Forelimb muscle (tissue), 1 donor: ENCODE measurements at places on chromosomes 13 and 19. TPM values are rescaled to one million over a fixed set of nuclear protein-coding genes. Genes with fewer than 3 reads are reported as not detected.

GRCh38 chr19:2149980-2150793 lies 1.2 kb downstream of the AP3D1 start:
- DNase-seq, result no peak

DNA sequence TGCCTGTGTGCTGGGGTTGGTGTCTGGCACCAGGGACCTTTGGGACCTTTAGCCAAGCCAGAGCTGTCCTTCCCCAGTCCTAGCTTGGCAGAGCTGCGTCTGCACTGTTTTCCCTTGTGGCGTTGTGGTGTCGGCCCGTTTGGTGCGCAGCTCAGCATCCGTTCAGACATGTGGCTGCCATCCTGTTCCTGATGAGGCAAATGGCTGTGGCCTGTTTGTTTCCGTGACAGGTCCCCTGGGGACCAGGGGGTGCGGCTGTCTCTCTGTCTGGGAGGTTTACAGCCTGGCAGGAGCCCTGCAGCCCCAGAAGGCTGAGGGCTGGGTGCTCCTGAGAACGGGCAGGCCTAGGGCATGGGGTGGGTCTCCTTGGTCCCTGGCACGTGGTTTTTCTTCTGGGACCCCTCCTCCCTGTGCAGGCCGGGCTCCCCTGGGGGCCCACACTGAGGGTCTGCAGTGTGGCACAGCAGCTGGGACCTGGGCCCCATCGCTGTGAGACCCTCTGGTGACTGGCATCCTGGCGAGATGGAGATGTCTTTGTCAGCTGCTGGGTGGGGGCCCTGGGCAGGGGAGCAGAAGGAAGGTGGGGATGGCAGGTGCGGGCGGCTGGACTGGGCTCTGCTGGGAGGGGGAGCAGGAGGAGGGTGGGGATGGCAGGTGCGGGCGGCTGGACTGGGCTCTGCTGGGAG lies 4.0 kb downstream of the SPPL2B start:
- DNase-seq, result no peak

CGB3 gene
- polyA plus RNA-seq, result not detected

GRCh38 chr13:43666403-43666802 lies 120.4 kb downstream of the ENOX1 start:
- DNase-seq, result no peak

DNA sequence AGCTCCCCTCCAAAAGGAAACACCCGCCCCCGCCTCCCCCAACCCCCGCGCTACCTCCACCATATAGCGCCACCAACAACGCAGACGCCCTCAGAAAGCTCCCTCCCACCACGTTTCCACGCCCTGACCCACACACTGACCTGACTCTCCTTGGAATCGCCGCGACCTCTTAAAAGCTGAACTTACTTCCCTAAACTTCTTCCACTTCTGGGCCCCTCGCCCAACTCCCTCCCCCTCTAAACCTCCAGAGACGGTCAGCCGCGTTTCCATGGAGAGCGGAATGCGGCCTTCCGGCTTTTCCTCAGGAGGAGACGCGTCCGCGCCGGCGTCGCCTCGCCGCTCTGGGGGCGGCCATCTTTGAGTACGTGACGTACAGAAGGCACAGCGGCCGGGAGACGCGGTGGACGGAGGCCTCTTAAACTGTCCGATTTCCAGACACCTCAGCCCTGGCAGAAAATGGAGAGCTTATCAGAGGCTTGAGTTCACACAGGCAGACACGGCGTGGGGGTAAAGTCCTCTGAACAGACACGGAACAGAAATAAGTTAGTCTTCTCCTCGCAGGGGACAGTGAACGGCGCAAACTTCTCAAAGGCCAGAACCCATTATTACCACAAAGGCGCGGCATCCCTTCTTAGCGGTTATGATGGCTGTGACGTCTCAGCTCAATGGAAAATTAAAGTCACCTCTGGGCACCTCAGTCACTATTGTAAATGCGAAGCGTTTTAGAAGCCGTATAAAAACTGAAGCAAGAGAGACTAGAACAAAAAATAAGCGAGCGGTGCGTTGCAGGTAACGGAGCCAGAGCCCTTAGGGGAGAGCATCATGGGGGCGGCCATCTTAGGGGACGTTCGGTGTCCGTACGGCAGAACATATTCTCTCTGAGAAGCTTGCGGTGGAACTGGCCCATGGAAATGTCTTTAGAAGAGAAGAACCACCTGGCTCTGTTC lies at the start of gene ZNF432:
TSS of gene ZNF432 (minus strand) at position 284 of the 947 bp plus-strand sequence. CDS start 1,970 bp downstream, outside the sequence.
- peak; percentile 90 for DNase-seq
